MV-4-11 (cell line): ENCODE measurements at places on chromosomes 12 and 14.
A peak's percentile ranks its signal among the peaks of the same experiment; 100 is the strongest.

GRCh38 chr12:5817246-5817645 lies 127.8 kb downstream of the ANO2 start:
- no peak for DNase-seq

DNA sequence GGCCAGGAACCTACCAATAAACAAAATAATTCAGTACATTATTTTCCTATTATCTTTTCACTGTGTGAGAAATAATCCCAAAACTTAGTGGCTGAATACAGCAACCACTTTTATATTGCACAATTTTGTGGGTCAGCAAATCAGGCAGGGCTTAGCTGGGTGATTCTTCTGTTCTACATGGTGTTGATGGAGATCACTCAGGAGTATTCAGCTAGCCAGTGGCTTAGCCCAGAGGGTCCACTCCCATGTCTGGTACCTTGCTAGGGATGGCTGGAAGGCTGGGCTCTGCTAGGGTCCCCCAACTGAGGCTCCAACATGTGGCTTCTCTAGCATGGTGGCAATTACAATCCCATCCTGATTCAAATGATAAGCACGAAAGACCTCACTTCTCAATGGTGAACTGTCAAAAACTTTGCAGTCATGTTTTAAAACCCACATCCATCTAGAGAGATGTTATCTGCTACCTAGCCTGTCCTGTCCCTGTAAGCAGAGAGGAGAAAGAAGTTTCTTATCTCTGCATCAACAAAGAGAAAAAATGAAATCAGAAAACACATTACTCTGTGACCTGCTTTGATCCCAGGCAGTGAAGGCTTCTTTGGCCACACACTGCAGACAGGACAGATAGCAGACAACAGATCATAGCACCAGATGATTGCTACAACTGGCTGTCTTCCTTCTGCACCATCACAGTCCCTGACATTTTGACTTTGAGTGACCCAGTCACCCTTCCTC lies 51.0 kb upstream of the MYL2 start:
- DNase-seq = peak; percentile 1

DNA sequence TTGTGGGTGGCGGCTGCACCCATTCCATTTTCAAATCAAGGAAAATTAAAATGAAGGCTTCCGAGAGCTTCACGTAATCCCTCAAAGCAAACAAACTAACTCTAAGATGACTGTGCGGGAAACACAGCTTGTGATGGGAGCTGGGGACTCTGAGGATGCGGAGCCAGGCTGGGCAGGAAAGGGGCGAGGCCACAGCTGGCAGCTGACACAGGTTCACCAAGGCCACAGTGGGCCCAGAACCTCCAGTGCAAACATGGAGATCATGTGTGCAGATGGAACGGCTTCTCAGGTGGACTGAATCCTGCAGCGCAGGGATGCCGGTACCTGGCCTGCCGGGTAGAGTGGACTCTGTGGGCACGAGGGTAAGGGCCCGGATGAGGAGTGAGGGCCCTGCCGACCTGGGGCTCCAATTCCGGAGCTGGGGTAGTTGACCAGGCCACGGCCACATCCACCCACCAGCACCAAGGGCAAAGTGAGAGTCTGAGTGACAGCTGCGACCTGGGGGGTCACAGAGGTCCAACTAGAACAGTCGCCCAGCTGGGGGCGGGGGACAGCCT lies 19.2 kb upstream of the BTBD6 start:
- no peak for DNase-seq

- no peak for DNase-seq
Observed at GRCh38 chr12:108827941-108828340, 29.4 kb downstream of the SSH1 start.

- DNase-seq = peak; percentile 28
Observed at GRCh38 chr14:67622675-67623074, 3.0 kb downstream of the ARG2 start.

DNA sequence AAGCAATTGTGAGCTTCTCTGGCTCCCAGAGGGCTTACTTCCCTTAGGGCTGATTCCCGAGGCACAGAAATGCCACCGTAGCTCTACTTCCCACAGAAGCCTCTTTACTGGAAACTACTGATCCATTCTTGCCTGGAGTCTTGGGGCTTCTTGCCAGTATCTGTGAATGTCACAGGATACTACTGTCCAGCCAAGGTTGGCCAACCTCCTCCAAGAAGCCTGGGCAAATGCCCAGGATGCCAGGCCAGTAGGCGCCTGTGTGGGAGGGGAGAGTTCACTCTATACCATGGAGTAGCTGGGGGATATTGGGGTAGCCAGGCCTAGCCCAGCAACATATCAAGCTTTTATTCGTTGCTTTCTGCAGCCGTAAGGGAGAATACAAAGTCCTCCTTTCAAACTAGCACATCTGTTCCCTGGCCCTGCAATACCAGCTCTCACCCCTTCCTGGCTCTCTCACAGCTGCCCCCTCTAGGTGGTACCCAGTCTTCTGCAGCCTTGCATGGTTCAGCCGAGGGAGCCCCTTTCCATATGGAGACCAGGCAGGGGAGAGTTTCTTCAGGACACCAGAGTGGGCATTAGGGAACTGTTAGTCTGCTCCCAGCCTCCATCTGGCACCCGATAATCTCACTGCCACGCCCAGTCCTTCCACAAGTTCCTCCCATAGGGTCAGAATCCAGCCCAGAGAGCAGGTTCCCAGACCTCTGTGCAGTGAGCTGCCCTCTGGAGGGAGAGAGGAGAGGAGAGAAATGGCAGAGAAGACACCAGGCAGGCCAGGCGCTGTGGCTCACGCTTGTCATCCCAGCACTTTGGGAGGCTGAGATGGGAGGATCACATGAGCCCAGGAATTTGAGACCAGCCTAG lies 24.3 kb upstream of the PLEK2 start:
- no peak for DNase-seq

- DNase-seq = no peak
Observed at GRCh38 chr12:120263748-120264085, 1.8 kb downstream of the PXN start.

- DNase-seq = no peak
Observed at GRCh38 chr14:104106471-104106991, 21.0 kb downstream of the ASPG start.

DNA sequence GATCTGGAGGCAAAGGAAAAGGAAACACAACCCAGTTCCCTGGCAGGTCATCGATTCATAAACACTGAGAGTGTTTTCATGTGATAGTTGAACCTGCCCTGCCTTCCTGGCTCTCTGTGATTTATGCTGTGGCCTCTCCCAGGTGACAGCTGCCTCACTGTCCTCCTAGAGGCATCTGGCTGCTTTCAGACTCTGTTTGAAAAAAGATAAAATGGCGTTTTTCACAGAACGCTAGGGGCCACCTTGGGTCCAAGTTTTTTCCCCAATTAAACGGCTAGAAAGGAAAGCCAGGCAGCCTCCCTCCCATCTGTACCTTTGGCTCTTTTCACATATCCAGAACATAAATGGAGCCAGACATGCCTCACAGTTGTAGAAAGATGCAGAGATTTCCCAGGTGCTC lies 252.6 kb upstream of the CCDC196 start:
- no peak for DNase-seq

- no peak for DNase-seq
Observed at GRCh38 chr12:84857525-84858208, 54.9 kb downstream of the SLC6A15 start.

- DNase-seq = no peak
Observed at GRCh38 chr12:15684896-15685658, 104.1 kb downstream of the EPS8 start.

DNA sequence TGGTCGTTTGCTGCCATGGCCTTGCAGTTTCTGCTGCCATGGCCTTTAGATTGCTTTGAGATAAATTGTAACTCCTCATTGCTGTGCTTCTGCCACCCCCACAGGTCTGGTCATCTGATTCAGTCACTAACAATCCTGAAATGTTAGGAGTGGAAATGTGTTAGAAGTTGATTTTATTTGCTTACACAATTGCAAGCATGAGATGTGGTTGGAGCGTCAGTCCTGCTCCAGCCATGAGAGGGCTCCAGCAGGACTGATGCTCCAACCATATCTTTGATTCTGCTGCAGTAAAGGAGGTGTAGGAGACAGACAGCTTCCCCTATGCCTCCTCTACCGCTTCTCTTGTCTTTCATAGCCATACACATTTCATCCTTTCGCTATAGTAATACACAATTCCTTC lies 226.8 kb upstream of the RGS6 start:
- no peak for DNase-seq

DNA sequence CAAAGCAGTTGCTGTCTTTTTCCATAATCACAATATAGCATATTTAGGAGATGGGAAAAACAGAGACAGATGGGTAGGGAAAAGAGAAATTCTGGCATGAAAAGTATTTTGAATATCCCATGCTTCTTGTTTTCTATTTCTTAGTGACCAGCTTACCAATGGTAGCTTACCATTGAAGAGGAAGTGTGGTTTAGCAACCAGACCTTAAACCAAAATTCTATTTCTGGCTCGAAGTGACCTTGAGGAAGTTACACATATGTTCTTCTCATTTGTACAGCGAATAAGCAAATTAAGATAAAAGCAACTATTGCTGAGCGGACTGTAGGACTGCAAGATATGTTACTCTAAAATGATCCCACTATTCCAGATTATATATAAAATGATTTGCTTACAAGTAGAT lies 82.9 kb downstream of the FGD4 start:
- peak; percentile 96 for DNase-seq

DNA sequence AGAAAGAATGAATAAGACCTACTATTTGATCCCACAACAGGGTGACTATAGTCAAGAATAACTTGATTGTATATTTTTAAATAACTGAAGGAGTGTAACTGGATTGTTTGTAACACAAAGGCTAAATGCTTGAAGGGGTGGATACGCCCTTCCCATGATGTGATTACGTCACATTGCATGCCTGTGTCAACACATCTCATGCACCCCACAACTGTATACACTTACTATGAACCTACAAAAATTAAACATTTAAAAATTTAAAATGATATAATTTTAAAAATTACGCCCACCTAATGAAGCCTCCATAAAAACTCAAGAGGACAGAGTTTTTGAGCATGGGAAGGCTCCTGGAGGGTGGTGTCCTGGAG lies 94.5 kb downstream of the SCARB1 start:
- peak; percentile 24 for DNase-seq

GRCh38 chr14:88551094-88551870 lies 3.5 kb downstream of the PTPN21 start:
- DNase-seq = no peak

GRCh38 chr12:120445911-120446843 lies at the start of the genes GATC and TRIAP1:
TSS of gene GATC (plus strand) at chr12:120446444. CDS start at chr12:120446481, 37 bp downstream.
TSS of gene TRIAP1 (minus strand) at chr12:120446384. CDS start at chr12:120446372, 12 bp downstream.
- peak; percentile 75 for DNase-seq

DNA sequence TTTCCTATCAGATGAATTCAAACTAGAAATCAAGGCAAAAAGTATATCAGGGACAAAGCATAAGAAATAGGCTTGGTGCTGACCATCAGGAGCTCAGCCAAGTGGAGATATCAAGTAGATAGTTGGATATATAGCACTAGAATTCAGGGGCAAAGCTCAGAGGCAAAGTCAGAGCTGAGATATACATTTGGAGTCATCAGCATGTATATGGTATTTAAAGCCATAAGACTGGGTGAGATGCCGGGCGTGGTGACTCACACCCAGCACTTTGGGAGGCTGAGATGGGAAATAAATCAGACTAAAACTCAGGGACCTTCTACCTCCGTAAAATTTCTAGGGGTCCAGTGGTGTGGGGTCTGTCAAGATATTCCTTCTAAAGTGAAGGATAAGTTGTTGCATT lies 38.9 kb upstream of the LIMA1 start:
- DNase-seq = no peak

GRCh38 chr12:118520214-118521035 lies 144.1 kb downstream of the SUDS3 start:
- DNase-seq = peak; percentile 3

GRCh38 chr12:131555197-131555846 lies 155.6 kb upstream of the SFSWAP start:
- DNase-seq = no peak

GRCh38 chr12:108845696-108846095 lies 11.7 kb downstream of the SSH1 start:
- DNase-seq = no peak

GRCh38 chr12:18752947-18753346 lies 15.0 kb downstream of the CAPZA3 start:
- DNase-seq = no peak

DNA sequence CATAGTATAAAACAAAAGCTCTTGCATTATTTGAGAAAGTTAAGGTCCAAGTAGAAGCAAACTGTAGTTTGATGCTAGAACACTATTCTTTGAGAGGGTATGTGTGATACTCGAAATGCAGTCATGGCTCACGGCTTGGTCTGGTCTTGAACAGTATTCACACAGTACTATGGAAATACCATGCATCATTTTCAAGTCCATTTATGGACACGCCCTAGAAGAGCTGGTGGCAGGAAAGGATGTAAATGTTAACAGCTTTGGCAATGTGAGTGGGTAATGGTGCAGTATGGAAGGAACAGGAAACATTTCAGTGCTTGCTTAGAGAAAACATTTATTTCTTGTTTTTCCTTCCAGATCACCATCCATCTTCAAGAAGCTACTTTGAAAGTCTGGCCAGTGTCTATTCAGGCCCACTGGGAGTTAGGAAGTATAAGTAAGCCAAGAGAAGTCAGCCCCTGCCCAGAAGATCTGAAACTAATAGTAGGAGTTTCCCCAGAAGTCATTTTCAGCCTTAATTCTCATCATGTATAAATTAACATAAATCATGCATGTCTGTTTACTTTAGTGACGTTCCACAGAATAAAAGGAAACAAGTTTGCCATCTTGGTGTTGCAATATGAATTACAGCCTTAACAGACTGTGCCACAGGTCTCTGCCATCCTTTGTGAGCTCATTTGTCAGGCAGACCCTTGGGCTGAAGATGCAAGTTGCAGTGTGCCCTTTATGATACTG lies 5.7 kb upstream of the AKAP5 start:
- no peak for DNase-seq

DNA sequence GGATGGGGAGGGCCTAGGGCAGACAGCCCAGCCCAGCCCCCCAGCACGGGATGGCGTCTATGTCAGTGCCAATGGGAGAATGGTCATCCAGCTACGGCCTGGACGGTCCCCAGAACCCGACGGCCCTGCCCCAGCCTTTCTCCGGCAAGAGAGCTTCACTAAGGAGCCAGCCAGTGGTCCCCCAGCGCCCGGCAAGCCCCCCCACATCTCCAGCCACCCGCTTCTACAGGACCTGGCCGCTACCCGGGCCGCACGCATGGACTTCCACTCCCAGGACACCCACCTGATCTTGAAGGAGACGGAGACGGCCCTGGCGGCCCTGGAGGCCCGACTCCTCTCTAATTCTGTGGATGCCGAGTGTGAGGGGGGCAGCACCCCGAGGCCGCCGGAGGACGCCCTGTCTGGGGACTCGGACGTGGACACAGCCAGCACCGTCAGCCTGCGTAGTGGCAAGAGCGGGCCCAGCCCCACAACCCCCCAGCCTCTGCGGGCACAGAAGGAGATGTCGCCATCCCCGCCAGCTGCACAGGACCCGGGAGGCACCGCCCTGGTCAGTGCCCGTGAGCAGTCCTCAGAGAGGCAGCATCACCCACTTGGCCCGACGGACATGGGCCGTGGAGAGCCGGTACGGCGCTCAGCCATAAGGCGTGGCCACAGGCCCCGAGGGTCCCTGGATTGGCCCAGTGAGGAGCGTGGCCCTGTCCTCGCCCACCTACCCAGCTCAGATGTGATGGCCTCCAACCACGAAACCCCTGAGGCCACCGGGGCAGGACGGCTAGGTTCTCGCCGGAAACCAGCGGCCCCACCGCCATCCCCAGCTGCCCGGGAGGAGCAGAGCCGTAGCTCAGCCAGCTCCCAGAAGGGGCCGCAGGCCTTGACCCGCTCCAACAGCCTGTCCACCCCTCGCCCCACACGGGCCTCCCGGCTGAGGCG lies 21.9 kb downstream of the CEP170B start:
- DNase-seq = no peak
